ENCODE measurements at places on chromosomes 11 and 22.

DNA sequence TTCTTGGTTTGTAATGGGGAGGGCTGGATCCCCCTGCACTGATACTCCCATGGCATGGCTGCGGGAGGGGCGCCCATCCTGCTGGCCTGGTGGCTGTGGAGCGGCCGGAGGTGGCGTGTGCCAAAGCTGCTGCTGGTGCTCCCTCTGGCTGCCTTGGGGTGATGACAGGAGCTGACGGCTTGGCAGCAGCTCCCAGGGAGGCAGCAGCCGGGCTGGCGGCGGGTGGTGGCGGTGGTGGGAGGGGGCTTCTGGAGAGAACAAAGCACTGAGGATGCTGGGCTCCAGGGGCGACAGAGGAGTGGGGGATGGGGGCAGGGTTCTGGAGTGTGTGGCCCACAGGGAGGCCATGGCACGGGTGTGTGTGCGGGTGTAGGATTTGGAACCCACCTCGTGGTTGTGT lies 11.4 kb upstream of the MPPED1 start:
- no peak for DNase-seq

DNA sequence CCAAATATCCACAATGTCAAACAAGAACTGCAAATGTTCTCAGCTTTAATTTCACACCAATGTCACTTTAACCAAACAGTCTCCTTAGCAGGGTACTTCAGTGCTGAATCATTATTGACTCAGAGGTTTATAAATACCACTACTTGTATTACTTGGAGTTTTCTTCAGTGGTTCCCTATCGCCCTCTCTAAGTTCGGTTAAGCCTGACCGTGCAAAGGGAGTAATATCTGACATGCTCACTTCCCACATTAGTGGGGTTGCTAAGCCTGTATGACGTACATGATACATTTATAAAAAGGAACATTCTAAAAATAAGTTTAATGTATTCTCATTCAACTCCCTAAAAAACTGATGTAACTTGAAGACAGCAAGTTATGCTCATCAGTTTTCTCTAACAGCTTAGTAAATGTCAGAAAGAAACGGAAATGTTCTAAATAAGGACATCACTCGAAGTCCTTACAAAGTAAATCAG lies 93.1 kb upstream of the ZC3H12C start:
- no peak for DNase-seq

- DNase-seq, result no peak
These were observed 576 bp downstream of the TMEM258 start for GRCh38 chr11:61791737-61792309.

DNA sequence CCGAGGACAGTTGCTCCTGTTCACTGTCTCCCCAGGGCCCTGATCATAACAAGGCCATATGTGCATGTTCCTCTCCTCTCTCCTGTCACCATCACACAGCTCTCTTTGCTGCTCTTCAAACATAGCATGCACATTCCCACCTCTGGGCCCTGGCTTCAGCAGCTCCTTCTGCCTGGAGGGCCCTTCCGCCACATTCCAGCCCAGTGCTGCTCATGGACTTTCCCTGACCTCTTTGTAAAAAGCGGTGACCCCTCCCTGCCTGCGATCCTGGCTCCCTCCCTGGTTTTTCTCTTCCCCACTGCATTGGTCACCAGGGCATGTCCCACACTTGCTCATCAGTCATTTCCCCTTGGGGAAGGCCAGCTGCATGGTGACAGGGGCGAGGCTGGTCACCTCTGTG lies 98.2 kb downstream of the MYO18B start:
- no peak for DNase-seq

DNA sequence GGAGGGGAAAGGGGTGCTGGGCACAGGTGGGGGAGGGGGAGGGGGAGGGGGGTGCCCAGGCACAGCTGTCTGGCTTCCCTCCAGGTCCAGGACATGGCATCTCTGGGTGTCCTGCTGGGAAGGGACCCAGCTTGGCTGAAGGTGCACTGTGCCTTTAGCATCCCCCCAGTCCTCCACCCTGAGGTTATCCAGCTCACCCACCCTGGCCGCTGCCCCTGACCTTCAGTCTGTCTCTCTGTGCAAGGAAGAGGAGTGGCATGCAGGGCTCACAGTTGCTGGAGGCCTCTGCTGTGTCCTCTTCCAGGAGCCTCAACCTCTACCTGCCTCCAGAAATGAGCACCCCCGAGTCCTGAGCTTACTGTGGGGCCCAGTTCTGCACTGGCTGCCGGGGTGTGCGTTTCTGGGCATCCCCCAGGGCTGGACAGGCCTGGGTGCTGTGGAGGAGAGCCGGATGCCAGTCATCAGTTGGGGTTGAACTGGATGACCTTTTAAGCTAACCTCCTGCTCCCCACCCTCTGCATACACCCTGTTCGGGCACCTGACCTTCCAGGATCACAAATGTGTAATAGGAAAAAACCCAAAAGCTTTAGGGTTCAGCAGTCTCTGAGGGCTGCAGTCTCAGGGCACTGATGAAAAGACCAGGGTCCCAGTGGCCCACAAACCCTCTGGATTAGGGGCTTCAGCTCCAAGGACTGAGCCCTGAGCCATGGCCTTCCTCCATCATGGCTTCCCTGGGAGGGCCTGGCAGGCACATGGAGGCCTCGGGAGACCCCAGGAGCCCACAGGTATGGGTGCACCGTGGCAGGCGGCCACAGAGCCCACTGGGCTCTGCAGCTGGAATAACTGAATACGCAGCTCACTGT lies 9.6 kb upstream of the CTSD start:
- DNase-seq, result no peak

GRCh38 chr11:17313349-17314231 lies 37.1 kb downstream of the NUCB2 start:
- no peak for DNase-seq

- DNase-seq, result no peak
These were observed 5.9 kb downstream of the LMNTD2 start for GRCh38 chr11:554428-555226.

All from hypothalamus (tissue), 51 donors.